Activated T-helper 1 cell treated with anti-CD3 and anti-CD28 coated beads, Interleukin-2, amount 50 U/mL, for 16 hours (primary cell): ENCODE measurements at places on chromosomes 7 and 10.

GRCh38 chr7:860149-860548 is 16.2 kb upstream of the GET4 start:
- no peak for DNase-seq

DNA sequence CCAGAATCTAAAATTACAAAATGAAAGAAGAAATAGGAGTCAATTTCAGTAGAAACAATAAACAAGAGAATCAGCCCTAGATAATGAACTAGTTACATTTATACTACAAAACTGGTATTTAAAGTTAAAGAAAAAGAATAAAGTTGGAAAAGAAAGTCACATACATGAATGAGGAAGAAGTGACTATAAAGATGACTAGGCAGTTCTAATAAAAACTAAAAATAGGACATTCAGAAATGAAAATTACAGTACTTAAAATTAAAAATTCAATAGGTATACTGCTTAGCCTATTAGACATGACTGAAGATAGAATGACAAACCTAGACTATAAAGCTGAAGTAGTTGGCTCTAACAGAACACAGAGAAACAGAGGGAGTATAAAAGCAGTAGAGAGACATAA is 108.8 kb downstream of the AHR start:
- no peak for DNase-seq

DNA sequence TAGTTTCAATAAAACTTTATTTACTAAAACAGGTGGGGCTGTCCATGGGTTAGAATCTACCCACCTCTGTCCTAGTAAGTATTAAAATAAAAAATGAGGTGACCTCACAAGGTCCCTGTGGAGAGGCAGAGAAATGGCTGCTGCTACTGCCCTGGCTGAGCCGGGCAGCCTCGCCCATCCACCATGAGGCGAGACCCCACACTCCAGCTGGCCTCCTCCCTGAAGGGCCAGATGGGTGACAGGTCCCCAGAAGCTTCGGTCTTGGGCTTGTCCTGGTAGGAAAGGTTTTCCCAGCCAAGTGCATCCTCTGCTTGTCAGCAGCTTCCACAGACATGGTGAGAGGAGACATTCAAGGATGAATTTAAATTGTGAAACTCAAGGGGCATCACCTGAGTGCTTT is 565.8 kb downstream of the PTPRN2 start:
- no peak for DNase-seq

- DNase-seq = no peak
These were observed 19.8 kb upstream of the ST7 start for GRCh38 chr7:116933465-116933864.

GRCh38 chr7:74051629-74052410 is 23.8 kb downstream of the ELN start:
- no peak for DNase-seq

- DNase-seq = no peak
These were observed 54.4 kb downstream of the CYP2C9 start for GRCh38 chr10:94992811-94993210.

GRCh38 chr10:113087165-113088029 is 137.3 kb downstream of the TCF7L2 start:
- DNase-seq = no peak

GRCh38 chr10:77890097-77890496 is 36.5 kb downstream of the DLG5 start:
- no peak for DNase-seq

- no peak for DNase-seq
These were observed 69.0 kb downstream of the CREB5 start for GRCh38 chr7:28481091-28481926.

GRCh38 chr7:155762655-155763054 is 49.6 kb downstream of the SHH start:
- no peak for DNase-seq

DNA sequence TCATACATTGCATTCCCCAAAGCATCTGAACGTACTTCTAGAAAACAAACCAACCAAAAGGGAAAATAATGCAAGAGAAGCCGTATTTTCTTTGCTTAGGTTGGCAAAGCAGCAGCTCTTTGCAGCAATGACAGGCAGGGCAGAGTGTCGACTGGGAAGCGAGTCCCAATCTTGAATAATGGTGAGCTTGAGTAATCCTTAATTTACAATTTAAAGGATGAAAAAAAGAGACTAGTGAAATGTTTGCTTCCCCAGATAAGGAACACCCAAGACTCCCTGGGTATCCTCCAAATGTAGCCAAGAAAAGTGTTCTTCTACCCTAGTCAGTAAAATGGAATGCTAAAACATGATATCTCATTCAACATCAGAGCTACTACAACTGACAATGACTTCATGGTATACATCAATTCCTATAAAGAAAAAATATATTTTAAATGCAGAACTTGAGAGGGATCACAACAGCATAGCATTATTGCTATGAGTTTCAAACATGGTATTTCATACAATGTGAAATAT is 32.0 kb downstream of the GPAM start:
- no peak for DNase-seq

DNA sequence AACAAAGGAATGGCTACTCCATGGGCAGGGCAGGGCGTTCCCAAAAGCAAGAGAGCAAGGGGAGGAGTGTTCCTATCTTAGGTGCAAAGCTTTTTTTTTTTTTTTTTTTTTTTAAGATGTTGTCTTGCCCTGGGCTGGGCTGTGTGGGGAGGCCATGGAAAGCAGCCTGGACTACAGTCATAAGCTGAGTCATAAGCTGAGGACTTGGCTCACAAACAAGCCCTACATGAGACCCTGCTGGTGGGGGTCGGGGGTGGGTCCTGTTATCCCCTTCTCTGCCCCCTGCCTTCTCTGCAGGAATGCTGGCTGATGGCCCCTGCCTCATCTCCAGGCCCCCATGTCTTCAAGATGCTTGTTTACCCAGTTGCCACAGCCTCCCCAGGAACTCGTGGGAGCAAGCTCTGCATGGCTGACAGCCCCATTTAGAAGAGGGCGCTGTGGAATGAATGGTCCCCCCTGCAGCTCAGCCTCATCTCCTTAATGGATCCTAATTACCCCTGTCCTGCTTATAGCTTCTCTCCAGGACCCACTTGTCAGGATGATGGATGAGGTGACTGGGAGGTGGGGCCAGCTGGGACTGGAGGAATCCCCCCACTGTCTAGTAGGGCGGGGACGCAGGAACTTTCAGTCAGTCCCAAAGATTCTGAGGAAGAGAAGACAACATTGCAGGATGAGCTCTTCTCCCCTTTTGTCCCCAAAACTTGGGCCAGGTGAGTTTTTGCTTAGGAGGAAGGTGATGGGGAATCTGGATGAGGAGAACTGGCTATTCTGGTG is 340.8 kb upstream of the PODXL start:
- no peak for DNase-seq

DNA sequence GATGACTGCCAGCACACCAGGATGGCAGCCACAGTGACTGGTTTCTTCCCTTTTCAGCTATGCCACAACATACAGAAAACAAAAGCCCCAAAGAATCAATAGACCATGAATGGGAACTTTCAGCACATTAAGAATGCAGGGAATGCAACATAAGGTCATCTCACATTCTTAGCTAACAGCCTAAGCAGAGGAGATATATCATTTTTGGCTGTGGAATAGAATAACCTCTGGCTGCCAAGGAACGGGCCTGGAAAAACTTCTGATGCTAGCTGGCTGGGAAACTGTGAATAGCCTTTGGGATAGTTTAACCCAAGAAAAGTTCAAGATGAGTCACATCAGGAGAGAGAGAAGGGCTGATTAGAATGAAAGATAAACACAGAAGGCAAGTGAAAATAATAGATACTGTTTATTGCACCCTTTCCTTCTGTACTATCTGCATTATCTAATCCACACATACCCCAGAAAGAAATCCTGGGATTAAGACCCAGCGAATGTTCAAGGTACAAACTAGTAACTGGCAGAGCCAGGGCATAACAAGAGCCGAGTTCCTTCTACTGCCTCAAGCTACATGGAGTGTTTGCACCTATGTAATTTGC is 169.2 kb downstream of the SEMA3A start:
- no peak for DNase-seq

DNA sequence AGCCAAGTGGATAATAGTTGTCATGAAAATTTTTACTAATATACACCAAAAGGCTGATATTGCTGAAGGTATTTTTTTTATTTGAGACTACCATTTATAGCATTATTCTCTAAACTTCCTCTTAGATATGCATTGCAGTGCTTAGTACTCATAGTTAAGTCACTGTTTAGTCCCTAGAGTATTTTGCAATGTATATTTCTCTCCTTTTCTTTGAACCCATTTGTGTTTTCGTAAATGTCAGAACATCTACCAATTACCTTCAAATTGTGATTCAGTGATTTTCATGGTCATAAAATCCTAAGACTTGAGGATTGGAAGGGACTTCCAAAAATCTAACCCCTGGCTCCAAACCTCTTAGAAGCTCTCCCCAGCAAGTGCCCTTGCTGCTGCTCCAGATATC is 21.5 kb upstream of the CYP26C1 start:
- no peak for DNase-seq

DNA sequence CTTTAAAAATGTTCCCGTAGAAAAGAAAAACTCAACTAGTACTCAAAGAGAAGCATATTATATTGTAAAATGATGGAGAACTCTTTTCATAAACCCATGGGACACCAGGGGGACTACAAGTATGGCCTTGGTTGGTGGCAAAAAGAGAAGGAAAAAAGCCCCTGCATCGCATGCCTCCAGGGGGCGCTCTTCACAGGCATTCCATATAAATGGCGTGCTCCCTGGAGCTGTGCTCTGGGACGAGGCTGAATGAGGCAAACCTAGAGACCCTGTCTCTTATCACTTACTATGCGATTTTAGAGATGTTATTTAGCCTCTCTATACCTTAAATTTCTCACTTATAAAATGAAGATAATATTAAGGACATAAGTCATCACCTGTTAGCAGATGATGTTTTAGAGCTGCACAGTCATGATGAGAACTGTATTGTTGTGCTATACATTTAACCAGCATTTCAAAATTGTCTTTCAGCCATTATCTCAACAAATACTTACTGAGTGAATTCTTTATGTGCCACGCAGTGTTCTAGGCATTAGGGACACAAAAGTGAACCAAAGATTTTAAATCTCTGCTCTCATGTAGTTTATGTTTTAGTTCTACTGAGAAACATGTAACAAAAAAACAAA is 105.8 kb downstream of the ARHGAP21 start:
- DNase-seq = no peak

DNA sequence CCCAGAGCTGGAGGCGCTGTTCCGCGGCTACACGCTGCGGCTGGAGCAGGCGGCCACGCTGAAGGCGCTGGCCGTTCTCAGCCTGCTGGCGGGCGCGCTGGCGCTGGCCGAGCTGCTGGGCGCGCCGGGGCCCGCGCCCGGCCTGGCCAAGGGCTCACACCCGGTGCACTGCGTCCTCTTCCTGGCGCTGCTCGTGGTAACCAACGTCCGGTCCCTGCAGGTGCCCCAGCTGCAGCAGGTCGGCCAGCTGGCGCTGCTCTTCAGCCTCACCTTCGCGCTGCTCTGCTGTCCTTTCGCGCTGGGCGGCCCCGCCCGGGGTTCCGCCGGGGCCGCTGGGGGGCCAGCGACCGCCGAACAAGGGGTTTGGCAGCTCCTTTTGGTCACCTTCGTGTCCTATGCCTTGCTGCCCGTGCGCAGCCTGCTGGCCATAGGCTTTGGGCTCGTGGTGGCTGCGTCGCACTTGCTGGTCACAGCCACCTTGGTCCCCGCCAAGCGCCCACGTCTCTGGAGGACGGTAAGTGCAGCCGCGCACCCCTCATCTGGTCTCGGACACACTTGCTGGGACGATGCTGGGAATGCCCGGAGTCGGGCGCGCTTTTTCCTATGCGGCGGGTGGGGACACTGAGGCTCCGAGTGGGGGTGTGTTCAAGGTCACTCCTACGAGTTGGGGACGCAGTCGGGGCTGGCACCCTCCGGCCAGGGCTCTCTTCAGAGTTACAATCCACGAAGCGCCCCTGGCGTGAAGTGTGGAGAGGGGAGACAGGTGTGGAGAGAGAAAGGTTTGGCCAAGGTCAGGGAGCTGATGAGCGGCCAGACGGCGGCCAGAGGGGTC is 717 bp downstream of the ADCY1 start:
- no peak for DNase-seq

- no peak for DNase-seq
These were observed 1.2 kb upstream of the HOXA2 start for GRCh38 chr7:27103489-27104226.

- no peak for DNase-seq
These were observed 226.8 kb downstream of the TCERG1L start for GRCh38 chr10:131084791-131085090.

DNA sequence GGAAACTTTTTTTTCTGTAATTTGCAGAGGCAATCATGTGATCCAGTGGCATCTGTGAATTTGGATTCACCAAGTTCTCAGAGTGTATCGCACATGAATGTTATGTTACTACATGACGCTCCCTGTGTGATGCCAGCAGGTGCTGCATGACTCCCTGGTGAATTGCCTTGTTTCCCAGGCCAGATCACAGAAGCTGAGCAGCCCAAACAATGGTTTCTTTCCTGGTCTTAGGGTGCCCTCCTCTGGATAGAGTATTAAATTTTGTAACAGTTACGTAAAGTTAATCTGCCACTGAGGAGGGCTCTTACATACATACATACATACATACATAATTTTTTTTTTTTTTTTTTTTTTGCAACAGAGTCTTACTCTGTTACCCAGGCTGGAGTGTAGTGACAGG is 3.6 kb downstream of the ZSCAN21 start:
- DNase-seq = no peak

- no peak for DNase-seq
These were observed 51.2 kb downstream of the NPTX2 start for GRCh38 chr7:98668255-98668654.

DNA sequence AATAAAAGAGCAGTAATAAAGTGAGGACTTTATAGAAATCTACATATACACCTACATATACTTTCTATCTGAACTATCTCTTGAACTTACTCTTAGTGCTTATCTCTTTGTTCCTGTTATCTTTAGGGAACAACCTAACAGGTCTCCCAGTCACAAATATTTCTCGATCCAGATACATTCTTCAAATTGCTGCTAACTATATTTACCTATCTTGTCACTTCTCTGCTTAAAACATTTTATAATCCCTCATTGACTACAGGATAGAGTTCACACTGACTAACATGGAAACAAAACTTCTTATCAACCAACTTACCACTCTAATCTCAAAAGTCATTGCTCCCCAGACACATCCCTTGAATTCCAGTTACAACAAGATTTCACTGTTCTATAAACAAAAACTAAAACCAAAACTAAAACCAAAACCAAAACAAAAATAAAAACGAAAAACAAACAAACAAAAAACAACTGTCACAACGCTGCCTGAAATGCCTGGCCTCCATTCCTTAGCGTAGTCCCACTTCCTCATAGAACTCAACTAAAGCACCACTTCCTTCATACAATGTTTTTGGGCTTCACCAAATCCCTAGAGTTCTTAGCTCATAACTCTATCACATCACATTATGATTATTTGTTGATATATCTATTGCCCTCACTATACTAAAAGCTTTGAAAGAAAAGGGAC is 134.7 kb downstream of the SEMA3D start:
- DNase-seq = no peak

GRCh38 chr10:13743101-13743693 is 156.4 kb downstream of the PRPF18 start:
- no peak for DNase-seq
